ENCODE measurements at places on chromosomes 6 and 20.

GRCh38 chr6:150929416-150929815 lies 63.9 kb downstream of the MTHFD1L start:
- DNase-seq = no peak

- DNase-seq = no peak
These were observed 458.7 kb downstream of the RNF144B start for GRCh38 chr6:18845896-18846295.

GRCh38 chr20:21933526-21933925 lies 228.1 kb downstream of the PAX1 start:
- DNase-seq = no peak

DNA sequence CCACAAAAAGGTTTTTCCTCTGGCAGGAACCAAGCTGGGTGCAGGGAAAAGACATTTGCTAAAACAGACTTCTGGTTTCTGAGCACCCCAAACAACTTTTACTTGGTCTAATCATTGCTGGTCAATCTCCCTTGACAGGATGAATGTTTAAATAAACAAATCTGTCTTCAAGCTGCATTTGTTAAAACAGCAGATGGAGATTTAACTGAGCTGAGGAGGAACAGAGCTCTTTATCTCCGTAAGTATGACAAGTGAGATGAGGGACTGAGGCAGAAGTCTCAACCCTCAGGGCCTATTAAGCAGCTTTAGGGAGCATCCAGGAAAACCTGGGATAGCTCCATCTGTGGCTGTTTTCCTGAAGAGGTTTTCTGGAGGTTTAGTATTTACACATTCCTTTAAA lies 40.6 kb downstream of the NINL start:
- DNase-seq = no peak

- DNase-seq = no peak
These were observed 67.7 kb downstream of the ANKRD6 start for GRCh38 chr6:89500611-89501010.

Data from mucosa of gallbladder (tissue), 1 donor.